ENCODE measurements at places on chromosomes 7 and 10.

GRCh38 chr7:108314551-108314950 is 141.7 kb downstream of the NRCAM start:
- DNase-seq = no peak

DNA sequence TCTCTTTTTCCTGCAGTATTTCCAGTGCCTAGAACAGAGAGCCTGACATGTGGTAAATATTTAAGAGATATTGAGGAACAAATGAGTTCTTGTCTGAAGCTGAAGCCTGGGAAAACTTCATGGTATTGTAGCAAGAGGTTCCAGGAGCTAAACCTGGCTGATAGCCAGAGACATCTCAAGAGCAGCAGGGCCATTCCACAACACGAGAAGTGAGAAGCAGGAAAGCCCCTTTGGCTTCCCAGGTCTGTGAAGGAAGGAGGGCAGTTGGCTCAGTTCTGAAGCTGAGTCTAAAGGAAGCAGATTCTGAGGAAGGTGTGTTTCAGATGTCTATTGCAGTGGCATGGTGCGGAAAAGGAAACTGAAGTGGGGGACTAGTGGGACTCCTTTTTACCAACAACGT is 63.8 kb upstream of the FAM204A start:
- DNase-seq = no peak

GRCh38 chr10:128530301-128530700 is 404.1 kb upstream of the MKI67 start:
- DNase-seq = no peak

DNA sequence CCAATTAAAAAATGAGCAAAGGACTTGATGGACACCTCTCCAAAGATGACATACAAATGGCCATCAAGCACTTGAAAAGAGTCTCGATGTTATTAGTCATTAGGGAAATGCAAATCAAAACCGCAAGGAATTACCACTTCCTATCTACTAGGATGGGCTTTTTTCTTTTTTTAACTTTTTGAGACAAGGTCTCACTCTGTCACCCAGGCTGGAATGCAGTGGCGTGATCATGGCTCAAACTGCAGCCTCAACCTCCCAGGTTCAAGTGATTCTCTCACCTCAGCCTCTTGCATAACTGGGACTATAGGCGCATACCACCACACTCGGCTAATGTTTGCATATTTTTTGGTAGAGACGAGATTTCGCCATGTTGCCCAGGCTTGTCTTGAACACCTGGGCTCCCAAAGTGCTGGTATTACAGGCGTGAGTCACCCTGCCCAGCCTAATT is 13.6 kb downstream of the NKX1-2 start:
- no peak for DNase-seq

- peak; percentile 26 for DNase-seq
Observed at GRCh38 chr10:101014966-101015581, 15.5 kb downstream of the LZTS2 start.

DNA sequence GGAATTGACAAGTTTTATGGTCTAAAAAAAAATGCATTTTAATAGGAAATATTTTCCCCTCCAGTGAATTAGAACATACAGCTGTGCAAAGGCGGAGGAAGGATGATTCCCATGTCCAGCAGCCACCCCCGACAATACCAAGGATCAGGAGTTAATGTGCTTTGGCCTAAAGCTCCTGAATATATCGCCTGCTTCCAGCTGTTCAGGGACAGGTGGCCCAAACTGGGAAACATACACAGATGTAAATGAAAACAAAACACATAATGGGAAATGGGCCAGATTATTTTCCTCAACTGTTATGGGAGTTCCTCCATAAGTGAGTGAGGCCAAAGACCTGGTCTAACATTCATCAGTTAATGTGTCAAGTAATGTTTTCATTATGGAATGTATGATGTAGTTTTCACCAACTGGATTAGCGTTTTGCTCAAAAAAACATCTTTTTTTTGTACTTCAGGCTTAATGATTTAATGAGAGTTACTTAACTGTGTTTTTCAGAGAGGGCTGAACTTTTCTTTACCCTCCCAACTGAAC is 55.1 kb upstream of the LAMB1 start:
- no peak for DNase-seq

DNA sequence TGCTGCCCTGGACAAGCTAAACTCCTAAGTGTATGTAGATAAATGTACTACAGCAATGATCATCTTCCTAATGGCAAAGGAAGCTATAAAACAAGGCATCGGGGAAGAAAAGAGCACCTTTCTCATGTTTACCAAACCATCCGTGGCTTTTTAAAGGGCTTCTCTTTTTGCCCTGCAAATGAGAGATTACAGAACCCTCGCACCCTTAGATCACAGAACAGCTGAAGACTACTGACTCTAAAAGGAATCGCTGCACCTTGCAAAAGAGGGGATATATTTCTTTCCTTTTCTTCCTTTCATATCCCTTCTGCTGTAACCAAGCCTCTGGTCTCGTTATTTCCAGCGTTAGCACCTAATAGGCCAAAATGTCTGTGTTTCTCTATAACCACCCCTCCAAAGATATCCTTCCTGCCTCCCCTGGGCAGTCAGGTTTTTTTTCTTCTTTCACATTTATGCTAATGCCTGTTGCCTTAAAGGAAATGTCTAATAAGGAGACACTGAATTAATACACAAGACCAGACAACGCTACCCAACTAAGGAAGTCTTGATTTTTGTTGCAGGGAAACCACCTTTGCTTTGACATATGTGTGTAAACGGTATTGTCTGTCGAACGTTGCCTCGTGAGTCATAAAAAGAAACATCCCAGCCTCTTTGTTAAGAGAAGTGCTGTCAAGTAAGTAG is 10.5 kb downstream of the ST8SIA6 start:
- no peak for DNase-seq

DNA sequence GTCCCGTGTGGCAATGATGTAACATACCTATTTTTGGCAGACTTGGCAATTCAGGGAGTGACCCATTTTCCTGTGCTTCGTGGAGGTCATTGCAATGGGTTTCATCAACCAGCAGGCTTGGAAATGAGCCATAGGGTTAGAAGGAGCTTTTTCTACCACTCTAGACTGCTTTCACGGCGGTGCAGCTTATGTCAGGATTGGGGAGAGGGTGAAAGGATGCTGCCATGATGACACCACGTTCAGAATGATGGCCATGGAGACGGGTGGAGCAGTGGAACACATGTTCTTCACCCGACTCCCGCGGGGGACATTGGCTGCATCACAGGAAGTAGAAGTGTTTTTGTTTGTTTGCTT is 220.2 kb downstream of the EMX2 start:
- DNase-seq = peak; percentile 65

DNA sequence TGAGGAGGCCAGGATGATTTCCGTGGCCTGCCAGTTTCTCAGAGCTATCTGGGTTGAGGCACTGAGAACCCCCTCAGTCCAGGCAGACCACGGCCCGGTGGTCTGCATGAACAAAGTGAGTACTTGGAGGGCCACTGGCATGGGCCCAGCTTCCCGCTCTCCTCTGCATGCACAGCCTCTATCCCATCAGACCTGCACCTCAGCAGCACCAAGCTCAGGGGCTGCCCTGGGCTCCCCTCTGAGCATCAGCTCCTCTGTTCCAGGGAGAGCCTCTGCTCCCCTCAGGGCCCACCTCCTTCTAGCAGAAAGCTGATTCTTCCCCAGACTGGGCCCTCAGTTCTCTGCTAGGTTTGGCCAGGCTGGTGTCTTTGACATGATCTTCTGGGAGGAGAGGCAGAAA is 469.9 kb downstream of the DNAJB6 start:
- DNase-seq = no peak

GRCh38 chr7:108484137-108484536 is 27.9 kb upstream of the NRCAM start:
- no peak for DNase-seq

DNA sequence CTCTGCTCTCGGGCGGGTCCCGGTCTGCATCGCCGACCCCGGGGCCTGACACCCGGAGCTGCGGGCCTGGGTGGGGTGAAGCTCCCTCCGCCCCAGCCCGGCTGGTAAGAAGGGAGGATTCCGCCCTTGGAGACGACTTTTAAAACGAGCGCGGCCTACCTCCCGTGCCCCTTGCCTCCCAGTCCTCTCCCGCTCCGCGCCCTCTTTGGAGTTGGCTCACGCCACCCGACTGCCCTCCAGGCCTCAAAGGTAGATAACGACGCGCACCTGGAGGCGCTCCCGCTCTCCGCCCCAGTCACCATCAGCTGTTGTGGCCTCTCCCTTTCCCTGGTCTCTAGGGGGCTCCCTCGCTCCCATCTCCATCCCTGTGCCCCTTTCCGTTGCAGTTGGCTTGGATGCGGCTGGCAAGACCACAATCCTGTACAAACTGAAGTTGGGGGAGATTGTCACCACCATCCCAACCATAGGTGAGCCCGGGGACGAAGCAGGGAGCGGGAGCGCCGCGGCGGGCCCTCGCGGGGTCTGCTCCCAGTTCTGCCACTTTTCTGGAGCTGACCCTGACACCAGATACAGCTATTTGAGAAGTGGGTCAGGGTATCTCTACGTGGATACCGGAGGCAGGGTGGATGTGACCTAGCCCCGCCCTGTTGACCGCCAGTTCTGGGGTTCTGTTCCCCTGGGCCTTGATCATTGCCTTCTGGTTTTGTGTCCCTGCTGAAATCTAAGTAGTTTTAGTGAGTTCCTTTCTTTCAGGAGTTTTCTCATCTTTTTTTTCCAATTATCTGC is 679 bp downstream of the ARF5 start:
- DNase-seq = peak; percentile 60

GRCh38 chr7:108581655-108582491 is 12.2 kb downstream of the DNAJB9 start:
- DNase-seq = no peak

DNA sequence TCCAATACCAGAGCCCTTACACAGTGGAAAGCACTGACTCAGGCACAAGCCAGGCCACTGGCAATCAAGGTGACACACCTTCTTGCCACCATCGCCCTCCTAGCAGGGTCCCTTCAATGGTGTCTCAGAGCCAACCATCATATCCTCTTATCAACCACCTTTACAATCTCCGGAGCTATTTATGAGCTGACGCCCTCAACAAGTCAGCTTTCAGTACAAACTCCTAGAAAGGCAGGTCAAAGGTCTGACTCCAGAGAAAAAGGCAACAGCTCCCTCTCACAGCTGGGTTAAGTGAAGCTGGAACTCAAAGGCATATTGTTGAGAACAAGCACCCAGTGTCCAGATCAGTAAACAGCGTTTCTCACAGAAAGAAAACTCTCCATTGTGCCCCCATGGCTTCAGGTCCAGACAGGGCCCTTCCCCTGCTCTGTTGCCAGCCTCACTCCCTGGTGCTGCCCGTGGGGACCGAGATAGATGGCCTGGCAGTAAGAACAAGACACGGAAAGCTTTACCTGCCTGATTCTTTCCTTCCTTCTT is 2.4 kb downstream of the ZNF3 start:
- no peak for DNase-seq

- DNase-seq = no peak
Observed at GRCh38 chr7:111098926-111099250, 8.0 kb downstream of the LRRN3 start.

DNA sequence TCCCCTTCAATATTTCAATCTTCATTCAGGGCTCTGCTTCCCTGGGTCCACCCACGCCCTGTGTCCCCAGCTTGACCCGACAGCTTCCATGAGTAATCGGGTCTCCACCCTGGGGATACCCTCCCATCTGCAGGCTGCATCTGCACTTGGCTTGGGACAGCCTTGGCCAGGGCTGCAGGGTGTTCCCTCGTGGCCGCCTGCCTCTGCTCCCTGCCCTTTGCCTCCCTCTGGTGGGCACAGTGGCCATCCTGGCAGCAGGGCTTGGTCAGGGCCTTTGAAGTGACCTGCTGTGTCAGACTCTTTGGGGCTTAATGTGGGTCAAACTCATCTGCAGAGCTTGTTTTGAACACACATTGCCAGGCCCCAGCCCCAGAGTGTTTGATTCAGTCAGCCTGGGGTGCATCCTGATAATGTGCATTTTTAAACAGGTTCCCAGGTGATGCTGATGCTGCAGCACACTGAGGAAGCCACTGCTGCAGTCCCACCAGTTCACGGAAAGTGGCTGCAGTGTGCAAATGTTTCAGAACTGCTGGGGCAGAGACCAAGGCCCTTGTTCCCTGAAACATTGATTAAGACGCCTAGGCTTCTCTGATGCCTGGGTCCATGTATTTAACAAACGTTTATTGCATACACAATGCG is 80.7 kb upstream of the SEC61G start:
- peak; percentile 79 for DNase-seq

DNA sequence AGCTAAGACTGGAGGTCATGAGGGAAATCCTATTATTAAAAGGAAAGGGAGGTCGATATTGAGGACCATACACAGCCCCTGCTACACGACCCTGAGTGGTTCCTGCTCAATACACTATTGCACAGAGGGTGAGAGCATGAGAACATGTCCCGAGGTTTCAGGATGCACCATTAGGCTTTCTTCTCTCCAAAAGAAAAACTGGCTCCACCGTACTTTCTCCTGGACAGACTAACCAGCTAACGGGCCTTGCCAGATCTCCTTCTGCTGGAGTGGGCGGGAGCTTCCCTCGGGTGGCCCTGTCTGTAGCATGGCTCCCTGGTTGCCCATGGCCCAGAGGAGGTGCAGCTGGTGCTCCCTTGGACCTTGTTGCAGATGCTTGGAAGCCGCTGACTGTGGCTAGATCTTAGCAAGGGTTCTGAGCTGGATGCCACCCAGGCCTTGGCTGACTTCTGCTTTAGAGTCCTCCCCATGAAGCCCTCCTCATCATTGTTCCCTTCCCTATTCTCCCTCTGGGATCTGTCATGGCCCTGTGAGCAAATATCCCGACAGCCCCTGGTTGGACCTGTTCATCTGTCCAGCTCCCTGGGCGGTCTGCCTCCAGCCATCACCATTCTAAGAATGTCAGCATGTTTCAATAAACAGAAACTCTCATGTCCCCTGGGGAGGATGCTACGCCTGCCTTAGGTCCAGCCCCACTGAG is 52.9 kb upstream of the SHH start:
- DNase-seq = no peak

- DNase-seq = no peak
Observed at GRCh38 chr7:150620617-150621371, 11.4 kb downstream of the GIMAP6 start.

GRCh38 chr10:106504536-106504935 is 660.0 kb downstream of the SORCS1 start:
- no peak for DNase-seq

DNA sequence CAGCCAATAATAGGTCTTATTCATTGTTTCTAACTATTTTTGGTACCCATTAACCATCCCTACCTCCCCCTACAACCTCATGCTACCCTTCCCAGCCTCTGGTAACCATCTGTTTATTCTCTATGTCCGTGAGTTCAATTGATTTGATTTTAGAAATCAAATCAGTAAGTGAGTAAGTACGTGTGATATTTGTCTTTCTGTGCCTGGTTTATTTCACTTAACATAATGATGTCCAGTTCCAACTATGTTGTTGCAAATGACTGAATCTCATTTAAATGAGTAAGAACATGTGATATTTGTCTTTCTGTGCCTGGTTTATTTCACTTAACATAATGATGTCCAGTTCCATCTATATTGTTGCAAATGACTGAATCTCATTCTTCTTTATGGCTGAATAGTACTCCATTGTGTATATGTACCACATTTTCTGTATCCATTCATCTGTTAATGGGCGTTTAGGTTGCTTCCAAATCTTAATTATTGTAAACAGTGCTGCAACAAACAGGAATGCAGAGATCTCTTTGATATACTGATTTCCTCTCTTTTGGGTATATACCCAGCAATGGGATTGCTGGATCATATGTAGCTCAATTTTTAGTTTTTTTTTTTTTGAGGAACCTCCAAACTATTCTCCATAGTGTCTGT is 49.7 kb upstream of the BICC1 start:
- no peak for DNase-seq
